ENCODE measurements at places on chromosomes 13 and 19. TPM values are rescaled to one million over a fixed set of nuclear protein-coding genes. Genes with fewer than 3 reads are reported as not detected.

- no peak for DNase-seq
Measured at GRCh38 chr19:2296141-2296540, 11.8 kb downstream of the LINGO3 start.

Gene N4BP2L1
- 1.8 TPM for total RNA-seq

DNA sequence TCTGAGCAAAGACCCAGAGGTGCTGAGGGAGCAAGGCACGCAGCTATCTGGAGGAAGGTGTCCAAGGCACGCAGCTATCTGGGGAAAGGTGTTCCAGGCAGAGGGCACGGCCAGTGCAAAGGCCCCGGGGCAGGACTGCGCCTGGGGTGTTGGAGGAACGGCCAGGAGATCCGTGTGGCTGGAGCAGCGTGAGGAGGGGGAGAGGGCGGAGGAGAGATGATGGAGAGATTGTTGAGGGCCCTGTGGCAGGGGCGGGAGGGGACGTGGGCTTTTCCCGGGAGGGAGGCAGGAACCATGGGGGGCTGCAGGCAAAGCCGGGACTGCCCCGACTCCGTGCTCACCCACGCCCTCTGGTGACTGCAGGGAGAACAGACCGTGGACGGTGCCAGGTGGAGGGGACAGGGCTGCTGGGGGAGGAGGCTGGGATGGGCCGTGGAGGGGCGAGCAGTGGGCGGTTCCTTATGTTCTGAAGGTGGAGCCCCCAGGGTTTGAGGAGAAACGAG lies 13.3 kb upstream of the MISP start:
- peak; percentile 36 for DNase-seq

- no peak for DNase-seq
Measured at GRCh38 chr19:55309448-55309847, 15.7 kb downstream of the TMEM150B start.

Gene LNX2
- total RNA-seq, result 9.1 TPM

GRCh38 chr19:45820413-45821102 lies 5.5 kb upstream of the RSPH6A start:
- DNase-seq, result peak; percentile 40

DNA sequence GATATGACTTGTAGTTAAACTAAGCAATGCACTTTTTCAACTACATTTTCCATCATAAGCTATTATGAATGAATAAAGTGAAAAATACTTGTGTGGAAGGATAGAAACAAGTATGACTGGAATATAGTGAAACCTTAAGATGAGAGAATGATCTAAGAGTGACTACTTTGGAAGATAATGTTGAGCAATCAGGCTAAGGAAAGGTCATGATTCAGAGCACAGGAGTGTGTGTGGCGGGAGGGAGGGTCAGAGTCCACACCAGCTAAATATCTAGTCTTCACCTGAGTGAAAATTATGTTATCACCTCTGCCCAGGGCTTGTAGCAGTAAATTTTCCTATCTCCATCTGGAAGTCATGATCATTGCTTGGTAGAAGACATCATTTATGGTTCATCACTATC lies 833.4 kb upstream of the ATXN8OS start:
- DNase-seq, result no peak

DNA sequence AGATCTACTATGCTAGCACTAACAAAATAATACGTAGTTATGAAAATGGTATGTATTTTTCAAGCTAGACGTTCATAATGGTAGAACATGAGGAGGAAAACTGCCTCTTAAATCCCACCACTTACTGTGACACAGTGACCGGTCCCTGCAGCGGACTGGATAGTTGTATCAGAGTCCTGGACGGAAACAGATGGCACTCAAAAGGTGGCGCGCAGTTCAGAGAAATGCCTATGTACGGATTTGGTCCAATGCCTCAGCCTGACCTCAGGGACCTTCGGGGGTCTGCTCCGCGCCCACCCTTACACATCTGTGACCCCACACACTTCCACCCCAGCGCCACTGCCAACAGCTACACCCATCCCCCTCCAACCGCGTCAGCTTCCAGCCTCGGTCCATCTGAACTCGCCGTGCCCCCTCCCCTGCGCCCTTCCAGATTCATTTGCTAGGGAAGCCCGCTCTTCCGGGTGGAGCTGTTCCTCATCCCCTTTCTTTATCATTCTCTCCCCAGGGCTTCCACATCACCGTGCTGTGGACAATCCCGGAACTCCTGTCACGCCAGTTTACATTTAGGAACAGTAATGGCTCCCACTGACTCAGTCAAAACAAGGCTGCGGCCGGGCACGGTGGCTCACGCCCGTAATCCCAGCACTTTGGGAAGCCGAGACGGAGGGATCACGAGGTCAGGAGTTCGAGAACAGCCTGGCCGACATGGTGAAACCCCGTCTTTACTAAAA lies 792 bp upstream of the LENG8 start:
- peak; percentile 75 for DNase-seq

Gene KLK7
- not detected for total RNA-seq

Gene N4BP2L2
- 101 TPM for total RNA-seq

GRCh38 chr13:111474136-111475002 lies 153.9 kb downstream of the TEX29 start:
- DNase-seq, result peak; percentile 20

- DNase-seq, result peak; percentile 42
Measured at GRCh38 chr13:50910485-50910805, 854 bp downstream of the RNASEH2B start.

DNA sequence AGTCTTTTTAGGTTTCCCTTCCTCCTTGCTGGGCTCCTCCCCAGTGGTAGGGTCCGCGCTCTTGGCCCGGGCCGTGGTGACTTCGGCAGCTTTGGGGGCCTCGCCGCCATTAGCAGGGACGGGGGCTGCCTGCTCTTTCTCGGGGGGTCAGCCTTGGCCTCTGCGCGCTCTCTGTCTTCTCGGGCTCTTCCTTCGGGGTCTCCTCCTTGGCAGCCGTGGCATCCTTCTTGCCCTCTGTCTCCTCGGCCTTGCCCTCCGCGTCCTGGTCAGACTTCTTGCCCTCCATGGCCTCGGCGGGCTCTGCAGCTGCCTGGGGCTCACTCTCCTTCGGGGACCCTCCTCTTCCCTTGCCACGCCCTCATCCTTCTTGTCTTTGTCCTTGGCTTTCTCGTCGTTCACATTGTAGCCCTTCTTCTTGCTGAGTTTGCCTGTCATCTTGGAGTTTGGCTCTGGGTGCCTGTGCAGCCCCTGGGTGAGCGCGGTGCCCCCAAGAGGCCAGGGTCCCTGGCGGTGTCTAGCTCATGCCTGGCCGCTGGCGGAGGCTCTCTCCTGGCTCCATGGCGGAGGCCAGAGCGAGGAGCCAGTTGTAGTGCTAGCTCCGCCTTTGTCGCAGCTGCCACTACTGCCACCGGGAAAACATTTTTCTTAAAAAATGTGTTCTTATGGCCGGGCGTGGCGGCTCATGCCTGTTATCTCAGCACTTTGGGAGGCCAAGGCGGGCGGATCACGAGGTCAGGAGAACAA lies 283.0 kb upstream of the SGCG start:
- DNase-seq, result no peak

Gene ZNF254
- total RNA-seq, result 16.0 TPM

- peak; percentile 62 for DNase-seq
Measured at GRCh38 chr13:28356561-28357021, 138.3 kb downstream of the FLT1 start.

Gene KIR2DL4
- total RNA-seq, result not detected

DNA sequence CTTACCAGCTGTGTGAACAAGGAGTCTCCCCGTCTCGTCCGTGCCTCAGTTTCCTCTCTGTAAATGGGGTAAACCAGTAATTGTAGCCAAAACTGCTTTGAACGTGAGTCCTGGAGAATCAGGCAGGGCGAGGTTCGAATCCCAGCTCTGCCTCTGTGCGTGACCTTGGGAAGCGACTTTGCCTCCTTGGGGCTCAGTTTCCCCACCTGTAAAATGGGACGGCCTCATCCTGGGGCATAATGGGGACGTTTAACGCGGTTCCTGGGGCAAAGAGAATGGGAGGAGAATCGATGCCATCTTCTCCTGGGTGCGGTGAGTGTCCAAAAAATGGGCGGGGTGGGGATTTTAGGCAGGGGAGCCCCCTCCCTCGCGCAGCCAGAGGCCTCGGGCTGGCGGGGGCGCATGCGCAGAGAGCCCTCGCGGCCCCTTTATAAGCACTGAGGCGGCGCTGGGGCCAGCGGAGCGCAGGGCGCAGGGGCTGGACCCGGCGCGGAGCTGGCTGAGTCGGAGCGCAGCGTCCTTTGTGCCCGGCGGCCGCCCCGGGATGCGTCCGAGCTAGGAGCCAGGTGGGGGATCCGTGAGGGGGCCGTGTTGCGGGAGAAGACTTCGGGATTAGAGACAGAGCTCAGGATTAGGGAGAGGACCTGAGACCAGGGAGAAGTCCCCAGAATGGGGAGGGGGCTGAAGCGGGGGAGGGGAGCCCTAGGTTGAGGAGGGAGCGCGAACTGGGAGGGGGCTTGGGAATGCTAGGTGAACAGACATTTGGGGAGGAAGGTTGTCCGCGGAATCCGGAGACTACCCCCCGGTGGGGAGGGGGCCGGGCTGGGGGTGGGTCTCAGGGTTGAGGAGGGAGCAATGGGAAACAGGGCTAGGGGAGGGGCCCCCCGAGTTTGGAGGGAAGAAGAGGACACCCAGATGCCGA lies at the start of gene NCAN:
Gene NCAN (plus strand): TSS at position 460 of the 922 bp plus-strand sequence. CDS start 4,996 bp downstream, outside the sequence.
- no peak for DNase-seq

DNA sequence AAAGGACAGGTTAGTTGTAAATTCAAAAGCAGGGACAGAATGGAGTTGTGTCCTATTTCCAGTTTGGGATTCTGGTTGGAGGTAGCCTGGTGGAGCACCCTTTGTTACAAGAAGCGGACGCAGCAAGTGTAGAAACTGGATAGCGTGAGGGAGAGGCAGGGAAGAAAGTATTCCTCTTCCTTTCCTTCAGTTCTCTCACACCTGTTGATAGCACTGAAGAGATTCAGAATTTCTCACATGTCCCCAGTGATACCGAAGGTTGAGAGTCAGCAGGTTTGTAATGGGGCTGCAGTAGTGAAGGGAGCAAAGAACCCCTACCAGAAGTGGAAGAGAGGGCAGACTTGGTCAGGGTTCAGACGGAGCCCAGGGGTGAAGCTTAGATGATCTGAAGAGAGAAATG lies 399.2 kb downstream of the SPRY2 start:
- DNase-seq, result no peak

DNA sequence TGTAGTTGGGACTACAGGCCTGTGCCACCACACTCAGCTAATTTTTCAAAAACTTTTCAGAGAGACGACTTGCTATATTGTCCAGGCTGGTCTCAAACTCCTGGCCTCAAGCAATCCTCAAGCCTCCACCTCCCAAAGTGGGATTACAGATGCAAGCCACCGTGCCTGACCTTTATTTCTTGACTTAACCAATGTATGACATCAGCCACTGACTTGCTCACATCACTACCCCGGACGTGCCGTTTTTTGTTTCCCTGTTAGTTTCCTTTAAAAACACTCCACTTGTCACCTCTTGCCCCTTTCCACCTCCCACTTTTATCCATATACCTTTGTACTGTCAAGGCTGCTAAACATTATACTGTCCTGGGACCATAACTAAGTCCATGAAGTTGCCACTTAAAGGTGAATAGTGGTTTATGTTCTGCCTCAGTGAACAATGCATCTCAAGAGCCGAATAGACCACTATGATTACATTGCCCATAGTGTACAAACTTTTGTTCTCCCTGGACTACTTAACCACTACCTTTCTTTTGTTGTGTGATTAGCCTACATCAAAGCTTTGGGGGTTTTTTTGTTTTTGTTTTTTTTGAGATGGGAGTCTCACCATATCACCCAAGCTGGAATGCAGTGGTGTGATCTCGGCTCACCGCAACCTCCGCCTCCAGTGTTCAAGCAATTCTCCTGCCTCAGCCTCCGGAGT lies 2.3 kb upstream of the EPHX3 start:
- no peak for DNase-seq

Gene PTPRS
- 16.1 TPM for total RNA-seq

- no peak for DNase-seq
Measured at GRCh38 chr19:51120160-51120559, 4.5 kb upstream of the SIGLEC9 start.

GRCh38 chr19:47107202-47107952 lies 6.2 kb downstream of the ZC3H4 start:
- DNase-seq, result peak; percentile 57

- DNase-seq, result no peak
Measured at GRCh38 chr19:10478476-10478875, 24.7 kb downstream of the KEAP1 start.

Gene CHST8
- not detected for total RNA-seq

Gene CGB1
- not detected for total RNA-seq

Gene UNC13A
- total RNA-seq, result 0.09 TPM

Gene GAPDHS
- not detected for total RNA-seq

Gene KLK6
- not detected for total RNA-seq

DNA sequence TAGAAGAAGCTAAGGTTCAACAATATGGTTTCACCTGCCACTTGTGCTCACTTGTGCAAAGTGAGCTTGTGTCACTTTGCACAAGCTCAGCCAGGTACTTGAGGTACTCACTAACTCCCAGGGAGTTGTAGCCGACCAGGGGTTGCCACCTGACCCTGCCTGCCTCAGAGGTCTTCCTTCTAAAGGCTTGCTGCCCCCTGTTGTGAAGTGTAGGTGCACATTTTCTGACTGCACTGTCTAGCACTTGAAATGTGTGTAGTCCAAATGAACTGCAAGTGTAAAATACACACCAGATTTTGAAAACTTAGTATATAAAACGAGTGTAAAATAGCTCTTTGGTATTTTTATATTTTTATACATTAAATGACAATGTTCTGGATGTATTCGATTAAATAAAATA lies 230.8 kb downstream of the DLEU7 start:
- peak; percentile 13 for DNase-seq

DNA sequence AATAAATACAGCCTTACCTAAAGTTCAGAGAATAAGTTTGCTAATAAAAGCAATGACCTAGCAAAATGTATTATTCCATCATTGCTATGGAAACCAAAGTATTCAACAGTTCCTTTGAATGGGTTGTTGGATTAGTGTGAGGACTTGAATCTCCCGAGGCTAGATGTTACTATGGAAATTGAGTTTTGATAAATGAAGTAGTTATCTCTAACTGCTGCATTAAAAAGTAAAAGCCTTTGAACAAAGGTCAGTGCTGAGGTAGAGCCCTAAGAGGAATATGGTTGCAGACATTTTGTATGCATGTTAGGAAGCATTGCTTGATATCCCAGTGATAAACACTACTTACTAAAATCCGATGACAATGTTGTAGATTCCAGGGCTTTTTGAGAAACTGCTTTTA lies 6.2 kb downstream of the KLF5 start:
- DNase-seq, result no peak

DNA sequence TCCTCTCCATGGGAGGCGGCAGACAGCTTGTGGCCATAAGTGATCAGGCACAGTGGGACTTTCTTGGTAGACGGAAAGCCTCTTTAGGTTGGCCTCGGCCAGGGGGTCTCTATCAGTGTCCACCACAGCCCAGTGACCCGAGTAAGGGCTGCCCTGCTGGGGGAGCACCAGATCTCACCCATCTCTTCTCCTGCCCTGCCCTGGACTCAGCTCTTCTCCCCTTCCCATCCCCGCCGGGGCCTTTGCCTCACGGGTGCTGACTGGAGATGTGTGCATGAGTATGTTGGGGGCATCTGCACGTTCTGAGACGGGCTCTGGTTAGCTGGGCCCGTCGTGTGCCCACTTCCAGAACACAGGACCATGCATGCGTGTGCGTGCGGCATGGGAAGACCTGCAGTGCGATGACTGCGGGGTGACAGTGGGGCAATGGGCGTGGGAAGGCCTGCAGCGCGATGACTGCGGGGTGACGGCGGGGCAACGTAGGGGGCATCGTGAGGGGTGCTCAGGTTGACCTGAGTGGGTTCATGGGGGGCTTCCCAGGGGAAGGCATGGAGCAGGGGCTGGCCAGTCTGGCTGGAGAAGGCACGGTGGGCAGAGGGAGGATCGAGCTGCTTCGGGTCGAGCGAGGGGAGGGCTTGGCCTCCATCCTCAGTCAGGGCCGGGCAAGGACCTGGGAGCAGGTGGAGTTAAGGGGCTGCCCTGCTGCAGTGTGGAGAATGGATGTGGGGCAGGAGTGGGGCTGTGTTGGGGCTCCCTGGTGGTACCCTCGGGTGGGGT lies 15.9 kb downstream of the EPN1 start:
- DNase-seq, result no peak

GRCh38 chr13:98656223-98656622 lies 79.3 kb upstream of the STK24 start:
- no peak for DNase-seq

All from endothelial cell of umbilical vein (primary cell).